ENCODE measurements at places on chromosomes 12 and 14.

DNA sequence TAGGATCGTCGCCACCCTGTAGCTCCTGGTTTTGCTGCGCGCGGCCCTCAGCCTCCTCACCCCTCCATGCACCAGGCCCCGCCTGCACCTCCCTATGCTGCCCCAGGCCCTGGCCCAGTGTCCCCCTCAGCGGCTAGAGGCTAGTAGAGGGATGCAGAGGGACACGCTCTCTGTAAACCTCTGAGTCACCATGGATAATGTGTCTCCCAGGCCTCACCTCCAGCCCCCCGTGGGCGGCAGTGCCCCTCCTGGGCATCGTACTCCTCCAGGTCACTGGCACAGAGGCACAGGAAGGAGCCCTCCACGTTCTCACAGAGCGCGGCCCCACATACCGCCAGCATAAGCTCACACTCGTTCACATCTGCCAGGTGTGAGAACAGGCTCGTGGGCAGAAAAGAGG lies 12.3 kb downstream of the ISCA2 start:
- DNase-seq = no peak

GRCh38 chr12:53160000-53160399 lies 20.5 kb upstream of the ZNF740 start:
- DNase-seq = no peak

GRCh38 chr12:92118826-92119536 lies 26.7 kb downstream of the BTG1 start:
- DNase-seq = no peak

DNA sequence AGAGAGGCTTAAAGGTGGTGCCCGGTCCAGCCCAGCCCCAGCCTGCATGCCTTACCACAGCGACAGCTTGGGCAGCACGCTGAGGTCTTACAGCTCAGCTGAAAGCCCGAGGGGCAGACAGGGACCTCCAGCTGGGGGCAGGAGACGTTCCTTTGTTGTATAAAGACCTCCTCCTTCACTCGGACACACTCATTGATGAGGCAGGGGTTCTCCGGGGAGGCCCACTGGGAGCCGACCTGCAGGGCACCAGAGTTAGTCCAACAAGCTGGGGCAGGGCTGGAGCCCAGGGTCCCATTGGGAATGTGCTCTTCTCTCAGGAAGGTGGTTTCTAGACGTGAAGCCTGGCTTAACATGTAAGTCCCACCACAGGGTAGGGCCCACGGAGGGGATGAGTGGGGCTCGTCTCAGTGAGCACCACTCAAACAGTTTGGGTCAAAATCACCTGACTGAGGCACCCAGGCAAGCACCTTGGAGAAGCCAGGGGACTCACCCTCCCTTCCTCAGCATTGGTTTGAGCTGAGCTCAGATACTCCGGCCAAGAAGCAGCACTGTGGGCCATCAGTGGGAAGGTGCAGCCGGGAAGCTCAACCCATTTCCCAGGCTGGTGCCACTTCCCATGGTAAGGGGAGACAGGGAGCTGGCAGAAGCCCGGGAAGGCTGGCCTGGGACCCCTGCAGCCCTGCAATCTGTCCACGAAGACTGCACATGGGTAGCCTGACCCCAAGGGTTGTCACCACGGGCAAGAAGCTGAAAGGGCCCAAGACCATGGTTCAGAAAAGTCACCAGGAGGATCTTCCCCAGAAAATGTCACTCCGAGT lies 24.3 kb upstream of the ANO2 start:
- DNase-seq = no peak

DNA sequence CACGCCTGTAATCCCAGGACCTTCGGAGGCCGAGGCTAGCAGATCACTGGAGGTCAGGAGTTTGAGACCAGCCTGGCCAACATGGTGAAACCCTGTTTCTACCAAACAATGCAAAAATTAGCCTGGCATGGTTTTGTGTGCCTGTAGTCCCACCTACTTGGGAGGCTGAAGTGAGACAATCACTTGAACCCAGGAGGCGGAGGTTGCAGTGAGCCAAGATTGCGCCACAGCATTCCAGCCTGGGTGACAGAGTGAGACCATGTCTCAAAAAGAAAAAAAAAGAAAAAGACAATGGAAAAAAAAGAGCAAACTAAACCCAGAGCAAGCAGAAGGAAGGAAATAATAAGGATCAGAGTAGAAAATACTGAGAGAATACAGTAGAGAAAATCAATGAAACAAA lies 5.4 kb downstream of the CHURC1 start:
- no peak for DNase-seq

DNA sequence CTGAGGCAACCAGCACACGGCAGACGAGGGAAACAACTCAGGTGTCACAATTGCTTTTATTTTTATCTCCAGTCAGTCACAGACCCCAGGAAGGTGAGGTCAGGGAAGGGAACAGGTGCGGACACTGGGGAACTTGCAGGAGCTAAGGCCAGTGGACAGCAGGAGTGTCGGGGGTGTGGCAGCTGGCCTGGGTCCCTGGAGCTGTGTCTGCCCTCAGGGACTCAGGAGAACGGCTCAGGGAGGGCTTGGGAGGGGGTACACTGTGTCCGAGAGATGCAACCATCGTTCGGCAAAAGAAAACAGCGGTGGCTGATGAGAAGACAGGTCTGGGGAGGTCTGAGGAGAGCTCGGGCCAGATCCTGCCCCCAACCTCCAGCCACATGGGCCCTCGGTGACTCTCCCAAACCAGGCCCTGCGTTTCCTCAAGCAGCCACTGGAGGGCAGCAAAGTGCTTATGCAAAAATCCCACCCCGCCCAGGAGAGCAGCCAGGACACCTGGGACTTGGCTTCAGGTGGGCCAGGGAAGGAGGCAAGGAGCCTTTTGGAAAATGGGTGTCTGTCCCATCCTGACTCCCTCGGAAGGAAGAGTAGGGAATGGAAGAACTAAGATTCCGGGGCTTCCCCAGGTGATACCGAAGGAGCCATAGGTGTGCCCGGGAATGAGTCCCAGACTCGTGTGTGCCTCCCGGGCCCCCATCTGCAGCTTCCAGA lies 24.1 kb upstream of the BCDIN3D start:
- DNase-seq = peak; percentile 78

- DNase-seq = no peak
These were observed at the start of gene BCL2L14 for GRCh38 chr12:12070674-12071656. Gene BCL2L14 (plus strand): TSS chr12:12070939. CDS start chr12:12079306, 8,367 bp downstream.

Data from DND-41 (cell line).